ENCODE measurements at places on chromosomes 3 and 15.
A peak's percentile ranks its signal among the peaks of the same experiment; 100 is the strongest.

DNA sequence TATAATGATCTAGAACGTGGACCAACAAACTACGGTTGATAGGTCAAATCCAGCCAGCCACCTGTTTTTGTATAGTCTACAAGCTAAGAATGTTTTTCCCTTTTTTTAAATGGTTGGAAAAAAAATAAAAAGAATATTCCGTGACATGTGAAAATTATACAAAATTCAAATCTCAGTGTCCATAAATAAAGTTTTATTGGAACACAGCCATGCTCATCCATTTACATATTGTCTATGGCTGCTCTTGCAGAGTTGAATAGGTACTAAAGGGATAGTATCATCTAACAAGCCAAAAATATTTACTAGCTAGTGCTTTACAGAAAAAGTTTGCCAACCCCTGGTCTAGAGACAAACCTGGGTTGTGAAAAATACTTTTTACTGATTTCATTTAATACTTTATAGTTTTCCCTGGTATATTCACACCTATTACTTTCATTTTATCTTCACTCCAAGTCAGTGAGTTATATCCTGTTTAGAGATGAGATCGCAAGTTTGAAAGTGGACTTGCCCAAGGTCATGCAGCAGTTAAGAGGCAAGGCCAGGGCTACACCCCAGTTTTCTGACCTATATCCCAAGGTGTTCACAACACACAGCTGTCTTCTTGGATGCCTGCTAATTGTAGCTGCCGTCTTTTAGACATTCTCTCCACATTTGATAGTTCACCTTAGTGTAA is 58.4 kb downstream of the IGF2BP2 start:
- no peak for DNase-seq

DNA sequence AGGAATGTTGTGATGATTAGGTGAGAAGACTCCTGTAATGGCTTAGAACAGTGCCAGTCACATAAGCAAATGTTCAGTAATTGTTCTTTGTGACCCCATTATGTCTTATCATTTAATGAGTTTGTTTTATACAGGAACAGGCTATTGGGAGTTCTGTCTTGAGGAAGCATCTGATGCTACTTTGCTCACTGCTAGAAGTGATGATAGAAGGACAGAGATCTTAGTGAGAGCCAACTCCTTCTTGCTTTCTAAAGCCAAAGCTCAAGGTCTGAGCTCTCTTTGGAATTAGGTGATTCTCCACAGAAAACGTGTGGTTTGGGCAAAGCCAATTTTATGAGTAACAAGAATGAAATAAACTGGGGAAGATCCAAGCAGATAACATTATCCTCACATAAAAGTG is 214.8 kb downstream of the LRTM1 start:
- DNase-seq = no peak

- no peak for DNase-seq
These were observed 408.9 kb upstream of the WNT5A start for GRCh38 chr3:55895897-55896566.

DNA sequence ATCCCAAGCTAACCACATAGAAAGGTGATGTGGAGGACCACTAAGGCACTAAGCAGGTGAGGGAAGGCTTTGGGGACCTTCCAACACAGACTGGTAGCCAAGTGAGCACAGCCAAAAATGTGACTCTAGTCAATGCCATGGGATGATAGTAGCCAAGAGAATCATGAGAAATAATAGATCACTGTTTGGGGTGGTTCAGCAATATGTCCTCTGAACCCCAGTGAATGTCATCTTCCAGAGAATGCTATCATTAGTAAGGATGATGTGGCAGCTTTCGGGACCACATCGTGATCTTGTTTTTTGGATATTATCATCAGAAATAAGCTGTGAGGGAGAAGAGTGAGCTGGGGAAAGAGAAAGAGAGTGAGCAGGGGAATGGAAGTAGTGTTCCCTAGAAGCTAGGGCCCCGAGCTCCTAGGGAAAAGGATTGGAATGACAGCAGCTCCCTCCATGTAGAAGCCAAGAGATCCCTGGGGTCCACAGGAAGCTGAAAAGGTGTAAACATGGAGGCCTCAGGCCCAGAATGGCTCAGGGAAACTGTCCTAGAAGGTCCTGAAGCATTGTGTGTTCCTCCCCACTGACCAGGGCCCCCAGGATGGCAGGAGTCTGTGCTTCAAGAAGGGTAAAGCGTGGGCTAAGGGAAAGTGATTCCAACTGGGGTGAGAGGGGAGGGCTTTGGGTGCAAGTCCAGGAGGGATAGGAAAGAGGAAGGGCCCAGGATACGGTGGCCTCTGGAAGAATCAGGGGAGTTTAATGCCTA is 56.6 kb upstream of the KLF13 start:
- DNase-seq = no peak

- no peak for DNase-seq
These were observed 269.4 kb upstream of the ROPN1 start for GRCh38 chr3:124261306-124261705.

DNA sequence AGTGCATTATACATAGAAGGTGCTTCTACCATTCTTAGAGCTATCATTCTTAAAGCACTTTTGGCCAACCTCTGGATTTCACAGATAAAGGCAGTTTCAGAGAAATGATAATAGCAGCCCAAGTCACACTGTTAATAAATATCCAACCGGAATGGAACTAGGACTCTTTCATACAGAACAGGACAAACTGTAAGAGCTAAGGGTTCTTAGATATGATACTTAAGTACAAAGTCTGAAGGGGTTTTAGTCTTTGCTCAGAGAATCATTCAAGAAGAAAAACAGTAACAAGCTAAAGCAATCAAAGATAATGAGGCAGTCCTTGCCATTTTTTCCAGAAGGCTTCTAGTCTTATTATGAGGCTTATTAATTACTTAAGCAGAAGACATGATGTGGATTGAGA is 239.0 kb downstream of the ERC2 start:
- DNase-seq = no peak

DNA sequence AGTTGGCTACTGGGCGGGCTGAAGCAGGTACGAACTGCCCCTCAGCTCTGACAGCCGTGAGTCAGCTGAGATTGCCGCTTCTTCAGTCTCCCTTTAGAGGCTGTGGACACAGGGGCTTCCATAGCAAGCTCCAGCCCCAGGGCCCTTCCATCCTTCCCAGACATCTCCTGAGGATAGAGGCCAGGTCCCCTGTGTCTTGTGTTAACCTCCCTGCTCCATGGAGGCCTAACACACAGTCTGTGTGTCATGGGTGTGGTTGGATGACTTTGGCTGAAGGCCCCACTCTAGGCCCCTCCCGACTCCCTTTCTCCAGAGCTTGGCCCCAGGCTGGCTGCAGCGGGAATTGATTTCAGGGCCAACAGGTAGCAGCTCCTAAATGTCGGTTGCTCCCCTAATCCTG is 116.1 kb upstream of the TLE3 start:
- no peak for DNase-seq

DNA sequence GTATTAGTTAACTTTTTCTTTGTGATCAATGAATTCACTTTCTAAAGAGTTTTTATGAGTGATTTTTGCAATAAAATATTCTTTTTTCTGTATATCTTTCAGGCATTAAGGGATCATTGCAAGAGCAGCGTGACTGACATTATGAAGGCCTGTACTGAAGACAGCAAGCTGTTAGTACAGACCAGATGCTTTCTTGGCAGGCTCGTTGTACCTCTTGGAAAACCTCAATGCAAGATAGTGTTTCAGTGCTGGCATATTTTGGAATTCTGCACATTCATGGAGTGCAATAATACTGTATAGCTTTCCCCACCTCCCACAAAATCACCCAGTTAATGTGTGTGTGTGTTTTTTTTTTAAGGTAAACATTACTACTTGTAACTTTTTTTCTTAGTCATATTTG is 24.4 kb downstream of the SELENOT start:
- no peak for DNase-seq

DNA sequence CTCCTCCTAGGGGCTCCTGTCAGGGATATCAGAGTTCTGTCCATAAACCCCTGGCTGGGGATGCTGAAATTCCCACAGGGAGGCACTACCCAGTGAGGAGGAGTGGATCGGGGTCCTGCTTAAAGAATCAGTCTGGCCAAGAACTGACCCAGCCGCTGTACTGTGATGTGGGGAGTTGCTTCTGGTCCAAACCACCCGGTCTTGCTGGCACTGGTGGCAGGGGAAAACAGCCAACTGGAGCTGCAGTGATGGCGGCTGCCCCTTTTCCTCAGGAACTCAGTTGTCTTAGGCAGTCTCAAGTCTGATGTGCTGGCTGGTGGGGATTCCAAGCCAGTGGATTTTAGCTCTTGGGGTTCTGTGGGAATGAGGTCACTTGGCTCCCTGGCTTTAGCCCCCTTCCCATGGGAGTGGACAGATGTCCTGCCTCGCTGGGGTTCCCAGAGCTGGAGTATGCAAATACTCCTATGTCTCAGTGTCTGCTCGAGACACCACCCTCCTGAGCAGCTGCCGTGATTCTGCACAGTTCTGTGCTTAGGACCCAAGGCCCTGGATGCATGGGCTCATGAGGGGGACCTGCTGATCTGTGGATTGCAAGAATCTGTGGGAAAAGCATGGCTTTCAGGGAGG is 97.1 kb downstream of the SLC25A26 start:
- DNase-seq = no peak

DNA sequence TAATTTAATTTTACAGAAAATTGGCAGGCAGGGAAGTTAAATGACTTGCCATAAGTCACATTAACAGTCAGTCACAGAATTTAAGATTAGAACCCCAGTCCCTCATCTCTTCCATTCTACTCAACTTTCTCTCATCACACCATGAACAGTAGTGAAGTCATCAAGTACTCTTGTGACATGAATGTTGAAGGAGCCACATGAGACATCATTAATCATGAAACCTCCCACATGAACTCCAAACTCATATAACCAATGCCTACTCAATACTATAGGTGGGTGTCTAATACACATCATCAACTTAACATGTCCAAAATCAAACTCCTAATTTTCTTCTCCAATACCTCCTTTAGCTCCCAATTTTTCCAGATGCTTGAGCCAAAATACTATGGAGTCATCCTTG is 19.5 kb downstream of the PHC3 start:
- no peak for DNase-seq

- no peak for DNase-seq
These were observed 123.0 kb downstream of the LRIG1 start for GRCh38 chr3:66377800-66378199.

GRCh38 chr3:17088602-17089313 is 204.0 kb downstream of the PLCL2 start:
- DNase-seq = no peak

DNA sequence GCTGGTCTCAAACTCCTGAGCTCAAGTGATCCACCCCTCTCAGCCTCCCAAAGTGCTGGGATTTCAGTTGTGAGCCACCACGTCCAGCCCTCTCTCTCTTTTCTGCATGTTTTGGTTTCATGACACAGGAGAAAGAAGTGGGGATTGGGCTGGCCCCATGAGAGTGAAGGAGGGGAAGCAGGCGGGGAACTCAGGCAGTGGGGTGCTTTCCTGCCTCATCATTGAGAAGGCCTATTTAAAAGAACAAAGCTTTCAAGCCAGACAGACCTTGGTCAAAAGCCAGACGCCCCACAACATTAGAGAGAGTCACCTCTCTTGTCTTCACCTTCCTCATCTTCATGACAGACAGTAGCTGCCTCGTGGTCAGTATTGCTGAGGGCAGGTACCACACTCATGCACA is 15.9 kb downstream of the PSTPIP1 start:
- DNase-seq = no peak

GRCh38 chr15:38378161-38378560 is 75.8 kb upstream of the FAM98B start:
- no peak for DNase-seq

GRCh38 chr3:172444821-172445220 is 3.4 kb downstream of the GHSR start:
- DNase-seq = no peak

DNA sequence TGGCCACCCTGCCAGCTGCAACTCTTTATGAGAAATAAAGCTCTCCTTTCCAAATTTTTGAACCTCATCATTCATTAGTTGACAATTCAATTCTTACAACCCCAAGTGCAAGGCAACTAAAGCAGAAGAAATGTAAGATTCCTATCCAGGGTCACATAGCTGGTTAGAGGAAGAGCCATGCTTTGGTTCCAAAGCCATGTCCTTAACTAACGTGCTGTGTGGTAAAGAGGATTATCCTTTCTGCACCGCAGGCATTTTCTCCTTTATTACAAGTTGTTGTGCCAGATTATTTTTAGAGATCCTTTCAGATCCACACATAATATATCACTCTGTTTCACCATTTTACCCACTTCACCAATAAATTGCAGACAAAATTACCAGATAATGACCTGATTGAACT is 36.5 kb downstream of the TM4SF18 start:
- no peak for DNase-seq

DNA sequence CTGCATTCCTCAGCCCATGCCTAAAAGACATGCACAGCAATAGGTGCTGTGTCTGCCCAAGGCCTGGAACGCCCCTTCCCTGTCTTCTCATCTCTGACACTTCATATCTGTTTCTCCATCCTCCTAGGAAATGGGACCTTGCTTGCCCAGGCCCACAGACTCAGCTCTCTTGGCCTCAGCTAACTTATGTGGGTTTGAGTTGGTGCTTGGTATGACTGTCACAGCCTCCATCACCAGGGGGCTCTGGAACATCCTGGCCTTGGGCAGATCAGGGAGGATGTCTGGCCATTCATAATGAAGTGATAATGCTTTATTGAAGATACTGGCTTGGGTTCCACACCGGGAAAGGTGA is 156.7 kb upstream of the SMAD3 start:
- DNase-seq = no peak

DNA sequence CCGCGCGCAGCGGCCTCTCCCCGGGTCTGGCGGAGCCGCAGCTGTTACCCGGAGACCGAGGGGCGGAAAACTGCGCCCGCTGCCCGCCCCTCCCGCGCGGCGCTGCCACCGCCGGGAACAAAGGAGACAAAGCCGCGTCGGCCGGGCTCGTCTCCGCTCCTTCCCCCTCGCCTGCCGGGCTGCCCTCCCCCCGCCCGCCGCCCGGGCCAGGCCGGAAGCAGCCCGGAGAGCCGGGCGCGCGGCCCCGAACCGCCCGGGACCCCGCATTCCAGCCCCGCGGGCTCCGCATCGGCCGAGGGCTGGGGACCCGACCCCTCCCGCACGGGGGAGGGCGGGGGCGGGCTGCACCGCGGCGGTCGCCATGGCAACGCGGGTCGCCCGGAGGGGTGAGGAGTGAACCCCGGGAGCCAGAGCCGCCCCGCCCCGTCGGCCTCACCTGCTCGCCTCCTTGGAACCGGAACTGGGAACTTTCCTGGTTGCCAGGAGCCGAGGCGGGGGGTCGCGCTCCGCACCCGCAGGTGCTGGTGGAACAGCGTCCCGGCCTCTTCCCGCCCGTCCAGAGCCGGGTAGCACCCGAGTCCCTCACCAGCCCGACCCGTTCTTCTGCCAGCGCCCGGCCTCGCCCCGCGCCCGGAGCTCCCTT is 448 bp downstream of the PLXNB1 start:
- peak; percentile 58 for DNase-seq
